ENCODE measurements at places on chromosomes 2 and 18.
A peak's percentile ranks its signal among the peaks of the same experiment; 100 is the strongest.

GRCh38 chr2:170842785-170843184, 26.1 kb downstream of the GAD1 start:
- no peak for DNase-seq

DNA sequence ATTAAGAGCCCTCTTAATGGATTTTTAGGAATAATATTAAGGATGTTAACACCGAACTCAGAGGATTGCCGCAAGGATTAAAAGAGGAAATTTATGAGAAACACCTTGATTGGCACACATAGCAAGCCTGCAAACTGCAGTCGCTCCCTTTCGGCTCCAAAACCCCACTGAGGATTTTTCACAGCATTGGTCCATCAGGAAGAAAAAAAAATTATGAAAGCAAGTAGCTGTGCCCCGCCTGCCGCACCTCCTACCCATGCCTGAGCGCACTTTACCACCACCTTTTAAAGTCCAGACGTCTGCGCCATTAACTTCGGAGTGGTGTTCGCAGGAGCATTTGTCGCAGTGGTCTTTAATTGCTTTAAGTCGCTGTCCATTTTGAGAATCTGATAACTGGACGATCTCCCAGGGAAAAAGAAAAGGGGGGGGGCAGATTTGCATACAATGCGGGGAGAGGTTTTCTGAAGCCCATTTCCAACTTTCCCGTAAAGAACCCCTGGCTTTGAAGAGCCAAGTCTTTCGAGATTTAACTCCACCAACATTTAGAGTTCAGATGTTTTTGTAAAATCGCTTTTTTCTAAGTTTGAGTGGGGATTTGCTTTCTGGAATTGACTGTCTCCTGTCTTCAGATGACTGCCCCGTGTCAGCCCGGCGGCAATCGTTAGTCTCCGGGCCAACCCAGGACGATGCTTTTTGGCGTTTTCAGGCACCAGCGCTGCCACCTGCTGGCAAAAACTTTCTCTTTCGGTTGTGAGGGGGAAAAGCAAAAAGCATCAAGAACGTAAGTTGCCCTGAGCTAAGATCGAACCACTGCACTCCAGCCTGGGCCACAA, 913 bp upstream of the TRABD2A start:
- DNase-seq = peak; percentile 74

- no peak for DNase-seq
Measured at GRCh38 chr2:5980450-5981190, 288.4 kb downstream of the SOX11 start.

GRCh38 chr2:24708537-24709152, 84.5 kb downstream of the PTRHD1 start:
- no peak for DNase-seq

- DNase-seq = peak; percentile 33
Measured at GRCh38 chr2:196453613-196454047, 185.9 kb upstream of the CCDC150 start.

DNA sequence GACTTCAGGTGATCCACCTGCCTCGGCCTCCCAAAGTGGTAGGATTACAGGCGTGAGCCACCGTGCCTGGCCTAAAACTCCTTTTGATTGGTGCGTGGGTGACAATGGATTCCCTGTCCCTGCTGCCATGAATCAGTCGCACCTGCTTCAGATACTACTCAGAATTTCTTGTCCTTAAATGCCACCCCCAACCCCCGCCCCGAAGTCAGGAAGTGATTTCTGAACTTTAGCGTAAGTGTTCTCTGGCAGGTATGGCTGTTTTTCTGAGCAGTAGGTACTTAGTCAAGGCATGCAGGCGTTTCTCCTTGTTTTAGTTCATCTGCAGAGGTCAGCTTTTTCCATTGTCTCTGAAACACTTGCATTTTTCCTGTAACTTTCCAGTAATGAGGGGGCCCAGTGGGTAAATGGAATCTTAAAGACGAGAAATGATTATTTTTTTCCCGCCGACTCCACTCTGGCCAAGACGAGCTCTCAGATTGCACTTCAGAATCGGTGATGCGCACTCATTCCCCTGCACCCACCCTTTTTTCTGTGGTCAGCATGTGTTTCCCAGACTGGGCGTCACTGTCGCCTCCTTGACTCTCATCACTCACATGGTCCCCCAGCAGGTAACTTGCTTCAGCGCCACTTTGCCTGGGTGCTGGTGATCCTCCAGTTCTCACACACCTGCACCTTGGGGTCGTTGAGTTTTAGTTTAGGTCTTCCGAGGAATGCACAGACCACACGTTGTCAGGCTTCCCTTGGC, 179.7 kb downstream of the GBX2 start:
- DNase-seq = no peak

DNA sequence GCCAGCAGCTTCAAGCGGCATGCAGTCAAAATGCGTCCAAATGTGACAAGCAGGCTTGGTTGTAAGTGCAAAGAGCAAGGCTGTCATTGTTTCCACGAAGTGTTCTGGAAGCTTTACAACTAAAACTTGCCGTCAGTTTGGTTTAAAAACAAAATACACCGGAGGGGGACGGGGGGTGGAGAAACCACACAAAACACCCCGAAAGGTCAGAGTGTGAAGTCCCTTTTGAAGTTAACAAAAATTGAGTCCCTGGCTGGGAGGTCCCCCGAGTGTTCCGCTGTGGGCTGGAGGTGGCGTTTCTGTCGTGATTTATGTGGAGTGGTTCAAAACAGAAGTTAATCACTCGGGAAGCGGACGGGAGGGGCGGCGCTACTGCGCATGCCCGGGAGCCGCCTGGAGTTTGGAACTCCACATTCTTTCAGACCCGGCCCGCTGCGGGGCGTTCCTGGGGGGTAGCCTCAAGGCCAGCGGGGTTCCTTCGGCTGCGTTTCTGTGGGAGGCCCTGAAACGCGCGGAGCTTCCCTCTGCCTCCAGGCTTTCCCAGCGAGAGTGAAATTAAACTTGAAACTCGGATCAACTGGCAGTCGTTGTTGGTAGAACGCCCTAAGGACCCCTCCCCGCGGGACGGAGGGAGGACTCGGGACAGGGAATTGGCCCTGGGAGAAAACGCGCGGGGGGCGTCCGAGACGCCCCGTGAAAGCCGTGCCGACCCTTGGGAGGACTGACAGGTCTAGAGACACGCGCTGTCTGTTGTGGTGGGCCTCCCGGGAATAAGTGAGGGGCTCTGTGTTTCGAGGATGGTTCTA, 1.4 kb downstream of the TGIF1 start:
- DNase-seq = peak; percentile 90

DNA sequence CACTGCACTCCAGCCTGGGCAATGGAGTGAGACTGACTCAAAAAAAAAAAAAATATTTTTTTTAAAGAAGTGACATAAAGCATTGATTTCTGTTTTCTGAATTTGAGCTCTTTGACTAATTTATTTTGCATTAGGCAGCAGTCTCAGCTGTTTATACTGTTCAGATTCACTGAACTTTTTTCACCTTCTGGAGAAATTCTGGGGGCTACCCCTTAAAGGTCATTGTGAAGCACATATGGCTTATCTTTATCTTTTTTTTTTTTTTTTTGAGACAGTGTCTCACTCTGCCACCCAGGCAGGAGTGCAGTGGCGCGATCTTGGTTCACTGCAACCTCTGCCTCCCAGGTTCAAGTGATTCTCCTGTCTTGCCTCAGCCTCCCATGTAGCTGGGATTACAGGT, 12.9 kb downstream of the PHLPP1 start:
- DNase-seq = no peak

All from inflammatory macrophage treated with lipopolysaccharide for 4 hours (primary cell).